ENCODE measurements at places on chromosomes 2 and 18.

- no peak for DNase-seq
Observed at GRCh38 chr18:77015169-77015568, 117.4 kb downstream of the MBP start.

DNA sequence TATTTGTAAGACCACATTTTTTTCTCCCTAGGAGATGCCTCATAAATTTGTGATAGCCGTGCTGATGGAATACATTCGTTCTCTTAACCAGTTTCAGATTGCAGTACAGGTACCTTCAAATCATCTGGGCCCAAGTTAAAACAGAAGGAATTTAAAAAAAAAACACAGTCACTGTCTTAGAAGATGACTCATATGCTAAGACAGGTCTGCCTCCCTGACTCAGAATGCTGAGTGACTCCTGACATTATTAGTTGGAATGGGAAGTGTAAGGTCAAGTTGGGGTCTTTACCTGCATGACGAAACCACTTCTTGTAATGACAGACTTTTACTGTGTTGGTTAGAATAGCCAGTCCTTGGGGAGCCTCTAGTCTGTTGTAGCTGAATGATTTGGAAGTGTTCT is 26.3 kb downstream of the RMC1 start:
- DNase-seq, result no peak

GRCh38 chr18:75984853-75985252 is 510.2 kb downstream of the ZNF516 start:
- no peak for DNase-seq

- no peak for DNase-seq
Observed at GRCh38 chr2:105112345-105112744, 74.5 kb downstream of the MRPS9 start.

DNA sequence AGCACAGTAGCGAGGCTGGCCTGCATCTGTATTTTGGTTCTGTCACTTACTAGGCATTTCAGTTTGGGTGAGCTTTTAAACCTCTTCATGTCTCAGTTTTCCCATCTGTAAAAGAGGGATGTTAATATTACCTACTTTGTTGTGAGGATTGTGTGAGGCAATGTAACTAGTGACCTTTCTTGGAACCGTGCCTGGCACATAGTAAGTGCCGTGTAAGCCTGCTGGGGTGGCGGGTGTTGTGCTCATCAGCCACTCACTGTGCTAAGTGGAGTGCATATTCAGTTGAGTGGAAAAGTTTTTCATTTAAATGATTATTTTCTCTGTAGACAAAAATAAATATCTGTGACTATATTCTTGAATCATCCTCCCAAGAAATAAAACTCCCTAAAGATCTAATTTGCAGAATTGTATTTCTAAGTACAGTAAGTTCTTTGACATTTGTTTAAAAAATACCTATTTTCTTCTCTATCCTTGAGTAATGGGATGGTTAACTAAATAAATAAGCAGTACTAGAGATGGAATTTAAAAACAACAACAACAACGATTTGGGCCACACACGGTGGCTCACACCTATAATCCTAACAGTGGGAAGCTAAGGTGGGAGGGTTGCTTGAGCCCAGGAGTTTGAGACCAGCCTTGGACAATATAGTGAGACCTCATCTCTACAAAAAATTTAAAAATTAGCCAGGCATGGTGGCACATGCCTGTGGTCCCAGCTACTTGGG is 56.7 kb downstream of the MALT1 start:
- no peak for DNase-seq

GRCh38 chr2:69087912-69088240 is 74.9 kb downstream of the ANTXR1 start:
- no peak for DNase-seq

GRCh38 chr2:170191166-170191866 is 13.4 kb downstream of the MYO3B start:
- no peak for DNase-seq

GRCh38 chr2:173254659-173255058 is 100.0 kb upstream of the CDCA7 start:
- no peak for DNase-seq

DNA sequence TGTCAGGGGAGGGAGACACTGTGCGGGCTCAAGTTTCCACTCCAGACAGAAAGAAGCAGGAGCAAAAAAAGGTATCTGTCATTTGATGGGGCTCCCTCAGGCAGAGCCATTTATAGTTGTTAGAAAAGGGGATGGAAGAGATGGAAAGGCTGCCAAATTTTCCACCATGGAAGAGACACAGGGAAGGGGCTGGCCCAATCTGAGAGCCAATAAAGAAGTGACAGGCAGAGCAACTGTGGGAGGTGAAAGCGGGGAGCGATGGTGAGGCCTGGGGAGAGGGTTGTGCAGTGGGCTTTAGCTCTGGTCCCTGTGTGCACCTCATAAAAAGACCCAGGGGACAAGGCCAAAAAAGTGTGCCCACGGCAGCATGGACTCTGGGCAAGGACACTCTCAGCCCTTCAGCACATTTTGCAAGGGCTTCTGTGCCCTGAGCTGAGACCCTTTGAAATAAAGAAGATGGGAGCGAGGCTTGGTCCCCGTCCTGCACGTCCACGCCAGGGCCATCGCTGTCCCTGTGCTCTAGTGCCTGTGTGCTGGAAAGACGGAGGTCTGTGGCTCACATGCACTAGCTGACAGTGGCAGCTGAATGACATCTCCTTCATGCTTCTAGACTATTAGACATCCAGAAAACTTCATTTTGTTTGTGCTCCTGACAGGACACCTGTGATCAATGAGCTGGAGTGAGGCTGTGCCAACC is 456.7 kb upstream of the HS6ST1 start:
- DNase-seq, result no peak

- no peak for DNase-seq
Observed at GRCh38 chr2:149290662-149291061, 39.7 kb upstream of the LYPD6 start.

DNA sequence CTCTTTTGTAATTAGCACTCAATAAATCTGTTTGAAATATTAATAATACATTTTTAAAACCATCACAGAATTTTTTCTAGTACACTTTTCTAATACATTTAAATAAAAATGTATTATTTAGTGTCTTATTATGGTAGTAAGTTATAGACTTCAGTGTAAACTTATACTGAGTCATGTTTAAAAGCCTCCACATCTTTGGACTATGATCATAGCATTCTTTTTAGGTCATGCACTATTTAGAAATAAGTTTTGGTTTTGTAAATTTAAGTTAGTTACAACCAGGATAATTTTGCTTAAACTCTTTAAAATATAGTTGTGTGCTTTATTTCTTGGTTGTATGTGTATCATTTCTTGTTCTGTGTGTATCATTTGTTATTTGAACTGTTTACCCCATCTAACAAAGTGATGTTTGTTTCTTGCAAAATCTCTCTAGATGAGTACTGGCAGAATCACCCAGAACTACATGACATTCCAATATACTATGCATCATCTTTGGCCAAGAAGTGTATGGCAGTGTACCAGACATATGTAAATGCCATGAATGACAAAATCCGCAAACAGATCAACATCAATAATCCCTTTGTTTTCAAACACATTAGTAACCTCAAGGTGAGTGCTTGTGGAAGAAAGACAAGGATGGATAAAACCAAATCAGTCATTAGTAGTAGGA is 16.7 kb downstream of the CPSF3 start:
- DNase-seq, result no peak

DNA sequence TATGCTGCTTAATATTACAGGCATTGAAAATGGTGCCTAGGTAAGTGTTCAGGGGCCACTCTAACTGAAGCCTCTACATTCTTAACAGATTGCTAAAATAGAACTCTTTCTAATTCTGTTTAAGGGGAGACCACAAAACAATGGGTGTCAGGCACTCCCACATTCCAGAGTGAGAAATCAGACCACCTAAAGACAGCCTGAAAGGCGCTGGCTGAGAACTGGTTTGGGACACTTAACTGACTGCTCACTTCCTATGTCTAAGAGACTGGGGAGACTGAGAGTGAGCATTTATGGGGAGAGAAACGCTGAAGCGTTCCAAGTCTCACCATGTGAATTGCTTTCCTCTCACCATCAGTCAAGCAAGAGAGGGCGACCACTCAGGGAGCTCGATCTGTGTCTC is 108.8 kb upstream of the ITGB6 start:
- no peak for DNase-seq

DNA sequence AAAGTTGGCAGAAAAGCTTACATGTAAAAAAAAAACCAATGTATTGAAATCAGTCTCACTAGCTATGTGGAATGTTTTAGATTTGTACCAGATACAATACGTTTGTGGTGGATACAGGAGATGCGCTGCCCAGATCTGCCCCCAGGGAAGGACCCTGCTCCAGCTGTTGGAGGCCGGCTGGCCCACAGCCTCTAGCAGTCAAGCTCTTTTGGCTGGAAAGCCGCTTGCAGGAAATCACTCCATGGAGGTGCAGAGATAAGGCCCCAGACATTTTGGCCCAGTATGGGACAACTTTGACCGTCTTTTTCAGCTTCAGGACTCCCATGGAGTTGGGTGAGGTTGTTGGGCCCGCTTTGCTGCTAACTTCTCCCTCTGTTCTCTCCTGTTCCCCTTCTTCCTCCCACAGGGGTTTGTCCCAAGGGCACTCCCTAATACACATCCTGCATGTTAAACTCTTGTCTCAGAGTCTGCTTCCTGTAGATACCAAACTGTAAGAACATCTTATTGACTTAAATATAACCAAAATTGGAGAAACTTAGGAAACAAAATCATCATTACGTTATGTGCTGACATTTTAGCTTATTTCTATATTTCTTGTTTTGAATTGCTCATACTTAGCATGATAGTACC is 1.7 kb upstream of the QPCT start:
- DNase-seq, result no peak

DNA sequence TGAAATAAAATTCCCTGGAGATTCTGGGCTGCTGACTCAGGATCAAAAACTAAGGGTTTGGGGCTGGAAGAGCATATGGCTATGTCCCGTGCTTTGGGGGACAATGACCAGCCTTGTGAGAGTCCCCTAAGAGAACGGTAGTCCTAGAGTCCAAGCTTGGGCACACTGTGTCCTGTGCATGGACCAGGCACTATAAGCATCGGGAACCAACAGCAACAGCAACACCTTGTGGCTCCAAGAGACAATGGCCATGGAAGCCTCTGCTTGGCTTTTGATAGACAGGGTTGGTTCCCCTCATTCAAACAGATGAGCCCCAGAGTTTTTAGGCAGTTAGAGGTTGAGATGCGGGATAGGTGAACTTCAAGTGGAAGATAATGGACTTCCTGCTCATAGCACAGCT is 294.4 kb upstream of the CHAC2 start:
- no peak for DNase-seq

DNA sequence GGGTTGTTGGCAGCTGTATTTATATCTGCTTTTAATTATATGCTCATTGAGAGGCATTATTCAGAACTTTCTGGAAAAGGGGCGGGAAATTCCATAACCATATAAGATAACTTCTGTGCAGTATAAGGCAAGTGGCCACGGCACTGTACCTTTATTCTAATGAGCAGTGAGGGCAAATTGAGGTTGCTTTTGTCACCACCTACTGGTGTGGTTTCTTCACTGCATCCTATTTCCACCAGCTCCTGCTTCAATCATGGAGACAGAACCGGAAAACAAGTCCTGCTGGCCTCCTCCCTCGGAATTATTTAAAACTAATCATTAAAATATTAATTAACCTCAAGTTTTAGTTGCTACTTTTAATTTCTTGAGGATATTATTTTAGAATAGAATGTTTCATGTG is 759.4 kb downstream of the CBLN2 start:
- no peak for DNase-seq

GRCh38 chr18:48100651-48101165 is 170.2 kb upstream of the SMAD2 start:
- no peak for DNase-seq

GRCh38 chr2:133941666-133942065 is 312.2 kb upstream of the MGAT5 start:
- DNase-seq, result no peak

- DNase-seq, result no peak
Observed at GRCh38 chr2:106096299-106097037, 97.6 kb downstream of the UXS1 start.
